Erythroblast (primary cell): ENCODE measurements at places on chromosomes 5 and 9.

- no peak for DNase-seq
Measured at GRCh38 chr5:107955321-107955720, 284.6 kb upstream of the EFNA5 start.

- no peak for DNase-seq
Measured at GRCh38 chr5:153901449-153901848, 137.3 kb downstream of the FAM114A2 start.

DNA sequence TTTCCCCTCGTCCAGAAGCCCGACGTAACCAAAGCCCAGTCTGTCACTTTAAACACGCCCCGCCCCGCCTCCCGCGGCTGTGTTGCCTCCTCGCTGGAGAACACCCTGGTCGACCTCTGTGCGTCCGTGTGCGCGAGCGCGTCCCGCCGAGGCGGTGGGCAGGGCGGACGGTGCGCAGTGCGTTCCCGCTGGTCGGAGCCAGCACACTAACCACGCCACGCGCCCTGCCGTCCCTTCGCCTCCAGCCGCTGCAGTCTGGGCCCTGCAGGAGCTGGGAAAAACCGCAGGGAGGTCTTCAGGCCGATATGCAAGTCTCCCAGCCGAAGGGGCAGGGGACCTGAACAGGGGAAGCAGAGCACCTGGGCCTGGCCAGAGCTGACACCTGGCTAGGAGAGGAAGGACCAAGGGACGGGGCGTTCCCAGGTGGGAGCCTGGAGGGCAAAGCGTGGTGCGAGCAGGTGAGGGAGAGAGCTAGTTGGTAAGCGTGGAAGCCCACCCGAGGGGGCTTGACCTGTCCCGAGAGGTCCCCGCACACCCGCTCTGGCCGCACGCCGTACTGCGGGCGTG lies 1.3 kb upstream of the PHPT1 start:
- peak; percentile 84 for DNase-seq

- no peak for DNase-seq
Measured at GRCh38 chr5:458547-459353, 15.8 kb downstream of the EXOC3 start.

DNA sequence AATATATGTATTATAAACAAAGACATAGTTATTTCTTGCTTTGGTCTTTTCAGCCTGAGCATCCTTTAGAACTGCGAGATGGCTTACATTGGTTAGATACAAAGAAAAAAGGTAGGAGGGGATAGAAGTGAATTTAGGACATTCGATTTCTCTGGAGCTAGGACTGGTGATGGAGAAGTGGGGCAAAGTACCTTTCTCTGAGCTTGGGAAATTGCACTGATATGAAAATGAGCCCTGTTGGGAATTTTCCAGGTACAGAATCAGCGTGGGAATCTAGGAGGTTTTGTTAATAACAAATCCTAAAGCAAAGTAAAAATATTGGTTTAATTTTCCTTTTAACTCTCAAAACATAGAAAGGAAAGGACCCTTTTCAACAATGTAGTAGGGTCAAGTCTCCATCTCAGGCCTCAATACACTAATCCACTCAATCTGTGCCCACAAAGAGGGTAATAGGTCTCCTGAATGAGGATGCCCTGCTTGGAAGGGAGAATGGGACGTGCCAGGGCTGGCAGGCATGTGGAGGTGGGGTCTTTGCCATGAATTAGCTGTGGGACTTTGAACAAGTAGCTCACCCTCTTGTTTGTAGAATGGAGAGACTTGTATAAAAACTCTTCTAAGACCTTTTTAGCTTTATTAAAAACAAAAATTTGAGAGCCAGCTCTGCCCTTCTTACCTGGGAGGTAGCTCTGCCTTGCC lies 17.7 kb downstream of the SNX18 start:
- no peak for DNase-seq

DNA sequence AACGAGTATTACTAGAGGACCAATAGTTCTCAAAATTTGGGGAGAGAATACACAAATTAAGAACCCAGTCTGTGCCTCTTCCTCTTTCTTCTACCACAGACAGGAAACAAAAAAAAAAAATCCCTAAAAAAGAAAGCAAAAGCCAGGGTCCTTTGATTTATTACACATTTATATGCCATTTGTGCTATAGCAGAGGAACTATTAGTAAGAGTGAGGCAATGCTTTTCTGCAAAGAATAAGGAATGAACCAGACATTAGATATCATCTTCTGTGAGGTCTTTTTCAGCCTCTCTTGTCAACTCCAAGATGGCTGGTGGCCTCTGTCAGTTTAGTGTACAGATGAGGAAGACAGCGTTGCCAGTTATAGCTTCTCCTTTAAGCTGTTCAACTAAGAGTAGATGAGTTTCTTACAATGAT lies 127.6 kb downstream of the RFX3 start:
- DNase-seq: no peak

DNA sequence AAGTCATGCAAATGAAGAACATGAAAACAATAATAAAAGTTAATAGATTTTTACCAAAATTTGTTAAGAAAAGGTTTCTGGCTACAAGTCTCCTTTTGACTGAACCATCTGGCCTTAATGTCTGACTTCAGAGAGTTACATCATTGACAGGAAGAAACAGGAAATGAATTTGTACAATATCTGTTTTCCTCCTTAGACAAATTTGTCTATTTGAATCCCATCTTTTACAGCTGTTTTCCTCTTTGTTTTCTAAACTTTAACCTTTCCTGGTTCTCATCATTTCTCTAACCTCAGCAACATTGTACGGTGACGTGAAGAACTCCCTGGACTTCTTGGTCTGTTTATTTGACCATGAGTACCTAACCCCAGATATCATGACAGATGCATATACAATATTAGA lies 567.5 kb upstream of the RIOK2 start:
- no peak for DNase-seq

DNA sequence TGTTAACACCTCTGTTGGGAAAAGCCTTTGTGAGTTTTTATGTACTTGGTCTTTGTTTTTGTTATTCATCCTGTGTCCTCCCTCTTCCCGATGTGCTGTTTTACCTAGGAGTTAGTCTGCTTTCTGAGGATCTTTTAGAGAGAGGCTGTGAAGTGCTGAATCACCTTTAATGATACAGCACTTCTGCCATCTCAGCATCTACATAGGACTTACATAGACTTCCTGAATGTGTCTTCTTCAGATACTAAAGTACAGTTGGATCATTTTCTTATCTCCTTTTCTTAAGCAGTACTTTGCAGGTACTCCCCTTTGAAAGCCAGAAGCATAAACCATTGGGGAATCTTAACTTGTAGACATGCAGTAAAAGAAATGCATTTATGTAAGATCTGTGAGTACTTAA lies 31.5 kb downstream of the OTULIN start:
- DNase-seq: peak; percentile 78

DNA sequence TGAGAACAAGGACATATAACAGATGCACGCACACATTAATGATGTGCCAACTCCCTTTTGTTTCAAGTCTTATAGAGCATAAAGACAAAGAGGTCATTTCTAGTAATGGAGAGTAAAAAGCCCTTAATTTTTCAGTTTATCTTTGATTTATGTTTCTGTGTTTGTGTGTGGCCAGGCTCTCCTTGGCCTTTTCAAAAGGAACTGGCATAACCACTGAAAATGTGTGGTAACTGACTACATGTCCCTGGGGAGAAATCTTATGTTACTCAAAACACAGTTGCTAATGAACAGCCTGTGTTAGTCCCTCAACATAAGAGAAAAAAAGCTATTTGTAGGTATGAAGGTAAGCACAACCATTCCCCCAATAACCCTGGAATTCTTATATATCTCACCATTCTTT lies 47.6 kb upstream of the SHOC1 start:
- no peak for DNase-seq

DNA sequence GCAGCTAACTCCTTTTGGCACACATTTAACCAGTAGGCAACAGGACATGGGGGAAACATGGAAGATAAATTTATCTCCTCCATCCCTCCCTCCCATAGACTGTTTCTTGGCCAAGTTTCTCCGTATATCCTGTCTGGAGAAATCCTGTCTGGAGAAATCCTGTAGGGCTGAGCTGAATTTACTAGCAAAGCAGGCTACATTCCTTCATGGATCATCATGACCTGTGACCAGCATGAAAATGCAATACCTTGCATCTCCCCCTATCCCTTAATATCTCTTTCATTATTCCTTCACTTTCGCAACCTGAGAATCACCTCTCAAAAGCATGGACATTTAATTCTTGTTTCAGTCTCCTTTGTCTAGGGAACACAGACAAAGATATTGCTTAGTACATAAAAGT lies 379.1 kb downstream of the PSAT1 start:
- DNase-seq: no peak

DNA sequence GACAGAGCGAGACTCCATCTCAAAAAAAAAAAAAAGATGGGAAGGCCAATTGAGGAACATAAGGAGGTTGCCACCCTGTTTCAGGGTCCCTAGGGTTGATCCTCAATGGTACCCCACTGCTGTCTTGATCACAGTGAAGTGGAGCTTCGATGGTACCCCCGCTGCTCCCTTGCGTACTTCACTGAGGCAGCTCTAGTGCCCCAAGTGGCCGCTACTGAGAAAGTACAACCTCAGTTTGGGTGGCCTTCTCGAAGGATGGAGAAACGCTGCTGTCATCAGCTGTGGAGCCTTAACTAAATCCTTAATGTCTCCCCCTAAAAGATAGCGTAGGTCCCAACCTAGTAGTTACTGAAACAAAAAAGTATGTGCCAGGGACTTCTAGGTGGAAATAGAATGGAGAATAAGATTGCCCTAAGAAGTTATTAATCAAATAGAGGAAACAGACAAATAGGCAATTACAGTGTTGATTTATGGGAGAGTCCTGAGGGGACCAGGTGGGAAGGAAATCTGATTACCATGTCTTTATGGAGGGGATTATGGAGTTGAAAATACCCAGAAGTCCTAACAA lies 6.3 kb downstream of the TESK1 start:
- peak; percentile 49 for DNase-seq

DNA sequence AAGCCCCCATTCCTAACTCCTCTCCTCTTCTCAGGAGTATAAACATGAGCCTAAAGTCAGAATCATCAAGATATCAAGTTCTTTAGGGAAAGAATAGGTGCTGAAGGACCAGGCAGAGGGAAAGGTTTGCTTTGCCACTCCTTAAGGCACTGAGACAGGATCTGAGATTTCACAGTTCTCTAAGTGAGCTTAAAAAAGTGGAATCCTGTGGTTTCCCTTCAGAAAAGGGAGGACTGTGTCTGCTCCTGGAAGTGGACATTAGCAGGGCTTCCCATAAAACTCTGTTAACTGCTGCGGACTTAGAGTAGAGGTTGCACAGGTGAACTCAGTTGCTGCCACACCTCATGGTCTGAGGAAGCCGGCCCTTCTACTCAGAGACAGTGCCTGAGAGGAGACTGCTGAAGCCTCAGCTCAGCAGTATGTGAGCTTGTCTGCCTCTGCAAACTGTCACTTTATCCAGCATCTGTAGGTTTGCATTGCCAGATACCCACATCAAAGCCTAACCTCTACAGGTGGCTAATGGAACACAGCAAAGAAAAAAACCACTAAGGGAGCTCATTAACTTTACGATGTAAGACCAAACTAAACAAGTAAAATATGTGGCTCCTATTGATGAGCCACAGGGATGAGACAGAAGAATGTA lies 42.9 kb downstream of the RIC1 start:
- DNase-seq: no peak

- no peak for DNase-seq
Measured at GRCh38 chr9:38126730-38127129, 57.7 kb upstream of the SHB start.

GRCh38 chr5:174355208-174355612 lies 309.7 kb downstream of the NSG2 start:
- DNase-seq: no peak

DNA sequence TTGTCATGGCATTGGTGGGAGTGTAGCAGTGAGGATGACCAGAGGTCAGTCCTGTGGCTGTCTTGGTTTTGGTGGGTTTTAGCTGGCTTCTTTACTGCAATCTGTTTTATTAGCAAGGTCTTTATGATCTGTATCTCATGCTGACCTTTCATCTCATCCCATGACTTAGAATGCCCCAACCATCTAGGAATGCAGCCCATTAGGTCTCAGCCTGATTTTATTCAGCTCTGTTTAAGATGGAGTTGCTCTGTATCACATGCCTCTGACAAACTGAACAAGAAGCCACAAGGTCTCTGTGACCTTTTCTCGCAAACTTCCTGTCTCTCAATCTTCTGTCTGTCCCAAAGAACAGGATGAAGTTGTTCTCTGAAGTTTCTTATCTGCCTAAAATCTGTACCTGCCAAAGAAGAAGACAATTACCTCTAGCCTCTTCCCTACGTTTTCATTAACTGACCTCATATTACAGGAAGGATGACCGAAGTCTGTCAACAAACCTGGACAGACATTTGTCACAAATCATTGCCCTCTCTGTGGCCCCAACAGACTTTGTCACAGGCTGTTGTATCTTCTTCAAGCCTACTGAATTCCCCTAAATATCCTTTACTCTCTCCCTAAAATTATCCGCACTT lies 284.2 kb upstream of the SEMA6A start:
- DNase-seq: no peak

GRCh38 chr5:16886366-16886736 lies 49.7 kb downstream of the MYO10 start:
- no peak for DNase-seq

GRCh38 chr5:54719384-54720283 lies 202.1 kb downstream of the SNX18 start:
- no peak for DNase-seq

DNA sequence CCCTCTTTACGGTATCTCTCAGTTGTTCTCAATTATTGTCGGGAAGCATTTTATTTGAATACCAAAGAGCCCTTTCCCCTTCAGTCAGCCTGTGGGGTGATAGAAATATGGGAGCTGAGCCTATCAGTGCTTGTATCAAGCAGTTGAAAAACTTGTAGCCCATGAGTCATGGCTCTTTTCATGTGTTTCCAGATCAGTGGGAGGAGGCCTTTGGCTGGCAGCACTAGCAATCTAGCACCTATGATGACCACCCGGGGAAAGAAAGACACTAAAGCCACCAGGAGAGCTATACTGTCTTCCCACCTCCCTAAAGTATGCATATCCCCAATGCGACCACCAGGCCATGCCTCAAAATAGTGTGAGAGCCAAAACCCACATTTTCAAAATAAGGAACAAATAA lies 696.9 kb upstream of the C9orf72 start:
- no peak for DNase-seq

DNA sequence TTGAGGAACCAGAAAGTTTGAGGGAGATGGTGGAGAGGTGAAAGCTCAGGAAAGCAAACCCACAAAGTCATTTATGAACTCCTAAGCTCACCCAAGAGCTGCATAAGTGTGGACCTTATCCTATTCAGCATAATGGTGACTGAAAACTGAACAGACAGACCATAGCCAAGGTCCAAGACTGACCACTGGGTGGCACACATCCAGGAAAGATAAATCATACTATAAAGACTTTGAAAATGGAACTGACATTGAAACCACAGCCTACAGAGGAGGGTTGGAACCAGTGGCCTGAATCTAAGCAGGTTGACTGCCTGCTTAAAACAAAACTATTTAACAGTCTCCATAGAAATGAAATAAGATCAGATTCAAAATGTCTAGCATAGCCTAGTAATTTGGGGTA lies 121.0 kb upstream of the RGS7BP start:
- DNase-seq: peak; percentile 2

DNA sequence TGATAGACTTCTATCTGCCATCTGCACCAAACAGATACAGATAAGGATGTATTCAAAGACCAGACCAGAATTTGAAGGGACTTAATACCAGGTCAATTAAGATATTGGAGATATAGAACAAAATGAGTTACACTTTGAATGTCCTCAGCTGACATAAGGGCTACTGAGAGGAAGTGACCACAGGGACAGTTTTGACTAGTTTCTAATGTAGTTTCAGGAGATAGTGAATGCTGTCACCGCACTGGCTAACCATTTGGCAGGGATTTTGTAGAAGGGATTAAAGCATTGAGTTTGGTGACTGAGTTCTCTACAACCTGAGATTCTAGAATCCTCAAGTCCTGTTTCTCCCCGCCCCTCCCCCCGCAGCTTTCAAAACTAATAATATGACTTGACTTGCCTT lies 22.7 kb downstream of the CCNH start:
- DNase-seq: peak; percentile 23

- DNase-seq: no peak
Measured at GRCh38 chr9:89863141-89863540, 258.3 kb downstream of the GADD45G start.
